Endothelial cell of umbilical vein (primary cell): ENCODE measurements at places on chromosomes 3 and 15. TPM values are rescaled to one million over a fixed set of nuclear protein-coding genes. Genes with fewer than 3 reads are reported as not detected.

- no peak for DNase-seq
Observed at GRCh38 chr3:108462899-108463298, 47.5 kb downstream of the MYH15 start.

DNA sequence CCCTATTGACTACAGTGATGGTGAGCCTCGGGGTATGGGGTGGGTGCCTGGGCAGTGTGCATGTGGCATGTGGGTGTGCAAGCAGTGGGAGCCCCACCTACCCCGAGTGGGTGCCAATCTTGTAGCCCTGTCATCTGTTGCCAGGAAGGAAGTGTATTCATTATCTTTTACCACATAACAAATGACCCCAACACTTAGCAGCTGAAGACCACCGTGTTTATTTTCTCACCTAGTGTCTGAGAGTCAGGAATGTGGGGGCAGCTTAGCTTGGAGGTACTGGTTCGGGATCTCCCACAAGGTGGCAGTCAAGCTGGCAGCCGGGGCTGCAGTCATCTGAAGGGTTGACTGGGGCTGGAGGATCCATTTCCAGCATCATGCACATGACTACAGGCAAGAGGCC, 21.7 kb downstream of the XYLB start:
- DNase-seq, result no peak

DNA sequence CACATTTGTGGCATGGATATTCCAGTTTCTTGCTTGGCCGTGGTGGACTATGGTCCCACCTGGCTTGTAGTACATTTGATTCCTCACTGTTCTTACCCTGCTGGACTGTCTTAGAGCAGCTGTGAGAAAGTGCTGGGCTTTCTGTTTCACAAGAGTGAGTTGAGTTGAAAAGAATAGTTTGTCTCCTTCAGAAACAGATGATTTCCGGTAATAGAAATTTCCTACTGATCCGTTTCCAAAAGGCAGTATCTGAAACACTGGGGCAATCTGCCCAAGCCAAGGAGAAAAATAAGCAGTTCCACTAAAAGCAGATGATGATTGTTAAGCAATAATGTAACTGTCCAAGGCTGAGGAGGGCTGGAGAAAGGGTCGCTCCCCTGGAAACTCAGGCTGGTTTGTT, 96.0 kb downstream of the SUCLG2 start:
- DNase-seq, result peak; percentile 5

The IQCH gene
- total RNA-seq, result 0.51 and 2.6 TPM in 2 replicates

The PATL2 gene
- total RNA-seq, result 0.42 TPM in 1 of 2 replicates, not detected in the other

The DZIP1L gene
- 14.6 and 17.9 TPM in 2 replicates for total RNA-seq

DNA sequence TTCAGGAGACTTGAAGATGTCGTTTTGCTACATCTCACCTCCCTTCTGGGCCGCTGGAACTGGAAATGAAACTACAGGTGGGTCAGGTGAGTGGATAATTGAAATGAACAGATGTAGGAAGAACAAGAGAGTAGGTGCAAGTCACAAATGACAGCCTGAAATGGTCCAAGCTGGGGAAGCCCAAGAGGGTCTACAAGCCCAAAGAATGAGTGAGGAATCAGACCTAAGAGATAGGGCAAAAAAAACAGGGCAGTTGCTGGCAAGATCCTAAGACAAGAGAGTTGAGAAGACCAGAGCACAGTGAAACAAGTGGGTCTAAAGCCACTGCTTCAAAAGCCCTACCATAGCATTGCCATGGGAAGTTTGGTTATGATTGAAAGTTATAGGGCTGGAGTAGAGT, 67.4 kb upstream of the SNRK start:
- no peak for DNase-seq

The SNX4 gene
- total RNA-seq, result 39.2 and 39.7 TPM in 2 replicates

- peak; percentile 67 for DNase-seq
Observed at GRCh38 chr3:67064105-67064504, 66.0 kb downstream of the KBTBD8 start.

GRCh38 chr3:120767106-120767505, 24.6 kb downstream of the GTF2E1 start:
- no peak for DNase-seq

The GOLGA8T gene
- not detected in 2 replicates for total RNA-seq
